ENCODE measurements at places on chromosomes 1 and 21.
A peak's percentile ranks its signal among the peaks of the same experiment; 100 is the strongest.

- no peak for DNase-seq
Observed at GRCh38 chr1:116556289-116557006, 14.4 kb downstream of the CD58 start.

DNA sequence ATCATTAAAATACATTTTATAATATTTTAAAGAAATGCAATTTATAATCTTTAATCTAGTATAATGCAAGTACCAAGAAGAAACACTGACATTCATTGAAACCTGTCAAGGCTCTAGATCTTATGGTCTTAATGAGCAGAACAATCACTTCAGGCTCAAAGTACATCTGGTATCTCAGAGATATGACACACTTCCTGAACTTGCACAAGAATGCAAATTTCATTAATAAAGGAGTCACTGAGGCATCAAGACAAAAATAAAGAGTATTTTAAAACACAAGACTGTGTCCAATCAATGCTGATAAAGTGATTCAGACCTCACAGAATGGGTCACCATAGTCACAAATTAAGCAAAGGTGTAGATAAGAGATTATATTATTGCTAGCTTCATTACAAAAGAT lies 178.1 kb downstream of the AK5 start:
- DNase-seq = no peak

GRCh38 chr1:222073307-222073995 lies 331.6 kb upstream of the DUSP10 start:
- DNase-seq = no peak

DNA sequence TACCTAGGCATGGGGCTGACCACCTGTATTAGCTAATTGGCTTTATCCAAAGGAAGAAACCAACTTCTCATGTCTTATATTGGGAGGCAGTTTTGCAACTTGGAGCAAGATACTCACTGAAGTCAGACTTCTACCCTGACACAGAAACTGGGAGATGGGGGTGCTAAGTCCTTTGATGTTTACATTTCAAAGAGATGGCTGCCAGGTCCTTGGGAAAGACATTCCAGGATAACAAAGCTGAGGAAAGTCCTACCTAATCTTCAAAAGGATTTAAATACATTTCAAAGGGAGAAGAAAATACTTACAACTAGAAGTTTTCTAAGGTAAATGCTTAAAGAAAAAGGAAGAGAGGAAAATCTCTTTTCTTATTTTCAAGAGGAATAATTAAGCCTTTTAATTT lies 62.1 kb downstream of the FH start:
- no peak for DNase-seq

DNA sequence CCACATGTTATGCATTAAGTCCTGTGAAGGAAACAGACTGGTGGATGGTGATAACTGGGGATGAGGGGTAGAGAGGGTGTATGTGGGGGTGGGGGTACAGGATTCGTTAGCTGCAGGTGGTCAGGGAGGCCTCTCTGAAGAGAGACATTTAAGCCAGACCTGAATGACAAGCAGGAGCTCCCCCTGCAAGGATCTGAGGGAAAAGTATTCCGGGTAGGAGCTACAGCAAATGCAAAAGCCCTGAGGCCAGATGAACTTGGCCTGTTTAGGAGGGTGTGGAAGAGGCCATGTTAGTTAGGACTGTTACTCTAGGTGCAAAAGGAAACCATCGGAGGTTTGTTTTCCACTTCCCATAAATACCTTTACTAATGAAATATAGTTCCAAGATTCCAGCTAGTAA lies 9.9 kb downstream of the ARHGEF10L start:
- no peak for DNase-seq

DNA sequence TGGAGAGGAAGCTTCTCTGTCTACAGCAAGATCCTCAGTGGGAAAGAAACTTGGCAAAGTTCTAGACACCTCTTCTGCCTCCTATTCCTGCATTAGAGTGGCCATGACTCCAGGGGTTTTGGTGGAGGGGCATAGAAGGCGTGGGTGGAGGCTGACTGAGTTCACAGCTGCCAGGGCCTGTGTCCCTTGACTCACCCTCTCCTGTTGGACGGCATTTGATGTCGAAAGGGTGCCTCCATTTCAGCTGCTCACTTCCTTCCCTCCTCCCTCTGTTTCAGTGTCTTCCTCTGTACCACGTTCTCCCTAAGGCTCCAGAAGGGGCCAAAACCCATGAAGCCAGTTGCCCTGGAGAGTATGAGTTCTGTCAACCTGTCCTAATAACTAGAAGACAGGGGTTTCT lies 632 bp downstream of the TMEM79 start:
- no peak for DNase-seq

DNA sequence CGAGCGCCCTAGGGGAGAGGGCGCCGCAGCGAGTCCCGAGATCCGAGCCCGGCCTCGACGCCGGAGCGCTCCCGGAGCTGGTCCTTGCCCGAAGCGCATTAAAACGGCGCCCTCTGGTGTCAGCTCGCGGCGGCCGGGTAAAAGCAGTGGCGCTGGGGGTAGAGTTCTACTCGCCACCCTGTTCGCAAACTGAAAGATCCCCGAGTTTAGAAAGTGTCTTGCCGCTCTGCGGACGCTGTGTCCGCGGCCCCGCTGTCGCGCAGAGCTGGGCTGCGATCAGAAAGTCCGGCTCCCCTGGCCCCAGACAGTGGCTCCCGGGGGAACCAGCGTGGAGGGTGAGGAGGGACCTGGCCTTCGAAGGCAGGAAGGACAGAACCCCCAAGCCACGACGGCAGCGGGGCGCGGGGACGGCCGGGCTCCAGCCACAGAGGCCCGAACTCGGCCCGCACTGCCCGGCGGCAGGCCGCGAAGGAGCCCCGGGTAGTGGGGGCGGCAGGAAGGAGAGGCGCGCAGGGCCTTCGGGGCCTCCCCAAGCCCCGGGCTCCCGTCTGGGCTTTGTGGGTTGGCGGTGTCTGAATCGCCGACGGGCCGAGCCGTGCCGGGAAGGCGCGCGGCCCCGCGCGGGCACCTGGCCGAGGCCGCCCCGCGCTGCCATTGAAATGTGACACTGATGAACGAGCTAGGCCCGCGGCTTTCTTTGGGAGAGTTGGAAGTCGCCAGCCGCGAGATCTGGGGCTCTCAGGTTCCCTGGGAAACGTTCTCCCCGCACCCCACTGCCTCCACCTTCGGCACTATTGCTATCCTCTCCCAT lies 39.1 kb upstream of the NFIA start:
- peak; percentile 72 for DNase-seq

- peak; percentile 25 for DNase-seq
Observed at GRCh38 chr1:160755911-160756848, 17.1 kb downstream of the SLAMF7 start.

DNA sequence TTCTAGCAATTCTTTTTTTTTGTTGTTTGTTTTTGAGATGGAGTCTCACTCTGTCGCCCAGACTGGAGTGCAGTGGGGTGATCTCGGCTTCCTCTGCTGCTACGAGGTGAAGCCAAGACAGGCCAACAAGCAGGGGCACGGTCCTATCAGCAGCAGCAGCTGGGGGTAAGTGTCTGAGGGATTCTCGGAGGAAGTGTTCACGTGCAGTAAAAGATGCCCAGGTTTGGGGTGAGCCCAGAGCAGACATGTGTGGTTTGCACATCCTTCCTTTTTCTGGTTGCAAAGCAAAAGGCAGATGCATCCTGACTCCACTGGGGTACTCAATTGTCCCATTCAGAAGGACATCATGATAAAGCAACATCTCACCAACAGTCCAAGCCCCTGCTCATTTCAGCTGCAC lies 27.7 kb downstream of the PIGP start:
- DNase-seq = no peak

GRCh38 chr1:58783090-58783992 lies 506 bp downstream of the JUN start:
- no peak for DNase-seq

GRCh38 chr1:110341146-110341871 lies 2.1 kb downstream of the RBM15 start:
- DNase-seq = no peak
